Esophagus squamous epithelium (tissue), 5 donors: ENCODE measurements at places on chromosomes 2 and 18.

DNA sequence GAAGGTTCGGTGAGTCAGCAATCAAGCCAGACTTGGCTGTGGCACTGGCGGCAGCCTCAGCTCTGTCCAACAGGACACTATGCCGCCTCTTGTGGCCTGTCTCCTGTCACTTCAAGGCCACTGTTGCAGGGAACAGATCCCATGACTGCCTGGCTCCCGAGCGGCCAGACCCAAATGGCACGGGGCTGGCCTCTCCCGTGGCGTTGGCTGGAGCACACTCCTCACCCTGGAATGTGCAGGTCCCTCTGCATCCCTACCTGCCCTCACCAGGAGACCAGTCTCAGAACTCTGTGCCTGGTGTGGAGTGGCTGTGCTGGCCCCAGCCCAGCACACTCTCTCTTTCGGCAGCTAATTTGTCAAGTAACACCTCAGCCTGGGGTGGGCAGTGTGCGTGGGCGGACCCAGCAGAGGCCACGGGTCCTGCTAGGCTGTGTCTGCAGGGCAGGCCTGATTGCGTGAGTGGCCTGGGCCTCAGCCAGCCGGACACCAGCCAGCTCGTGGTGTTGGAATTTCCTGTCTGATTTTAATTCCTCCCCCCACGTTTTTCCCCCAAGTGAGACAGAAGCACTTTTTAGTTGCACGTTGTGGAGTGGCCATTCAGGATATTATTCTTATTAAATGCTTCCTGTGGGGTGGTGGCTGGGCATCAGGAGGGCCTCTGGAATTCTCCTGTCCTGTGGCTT, 179.3 kb downstream of the GLI2 start:
- DNase-seq: no peak

DNA sequence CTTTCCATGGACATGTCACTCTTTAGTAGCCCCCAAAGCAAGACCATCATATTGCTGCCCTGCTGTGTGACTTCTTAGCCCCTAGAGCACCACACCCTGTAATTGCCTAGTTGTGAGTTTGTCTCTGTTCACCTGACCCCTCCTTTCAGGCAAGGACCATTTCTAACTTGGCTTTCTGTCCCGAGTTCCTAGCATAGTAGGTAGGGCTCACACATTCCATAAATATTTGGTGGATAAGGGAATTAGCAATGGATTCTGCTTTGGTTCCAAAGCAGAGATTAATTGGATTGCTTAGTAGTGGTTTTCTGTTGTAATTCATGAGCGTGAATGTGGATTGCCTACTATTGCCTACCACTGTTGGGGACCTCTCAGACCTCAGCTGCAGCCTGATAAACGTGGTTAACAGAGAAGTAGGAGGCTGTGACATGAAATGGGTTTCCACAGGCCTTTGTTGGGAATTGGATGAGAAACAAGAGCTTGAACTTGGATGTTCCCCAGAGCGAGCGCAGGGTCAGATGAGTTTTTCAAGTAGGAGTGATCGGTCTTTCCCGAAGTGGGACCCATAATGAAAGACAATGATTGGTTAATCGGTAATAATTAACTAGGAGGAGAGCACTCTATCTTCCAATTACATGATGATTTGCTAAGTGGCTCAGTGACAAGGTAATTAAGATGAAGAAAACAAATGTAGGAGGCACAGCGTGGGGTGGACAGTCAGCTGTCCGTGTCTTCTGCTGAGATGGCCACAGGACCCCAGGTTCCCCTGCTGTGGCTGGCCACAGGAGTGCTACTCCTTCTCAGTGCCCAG, 13.4 kb upstream of the UGT1A1 start:
- DNase-seq: no peak

DNA sequence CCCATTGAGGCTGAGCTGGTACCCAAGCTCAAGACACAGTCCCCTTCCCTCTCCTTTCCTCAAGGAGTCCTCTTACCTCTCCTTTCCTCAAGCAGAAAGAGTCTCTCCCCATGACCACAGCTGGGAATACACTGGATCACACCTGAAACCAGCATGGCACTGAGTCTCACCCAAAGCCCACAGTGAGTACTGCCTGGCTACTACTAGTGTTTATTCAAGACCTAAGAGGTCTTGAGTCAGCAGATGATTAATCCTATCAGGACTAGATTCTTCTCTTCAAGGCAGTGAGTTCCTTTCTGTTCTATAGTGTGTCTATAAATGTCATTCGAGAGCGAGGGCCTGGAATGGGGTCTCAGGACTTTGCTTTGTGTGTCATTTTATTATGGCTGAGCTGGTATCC, 111.4 kb downstream of the METTL4 start:
- DNase-seq: no peak

DNA sequence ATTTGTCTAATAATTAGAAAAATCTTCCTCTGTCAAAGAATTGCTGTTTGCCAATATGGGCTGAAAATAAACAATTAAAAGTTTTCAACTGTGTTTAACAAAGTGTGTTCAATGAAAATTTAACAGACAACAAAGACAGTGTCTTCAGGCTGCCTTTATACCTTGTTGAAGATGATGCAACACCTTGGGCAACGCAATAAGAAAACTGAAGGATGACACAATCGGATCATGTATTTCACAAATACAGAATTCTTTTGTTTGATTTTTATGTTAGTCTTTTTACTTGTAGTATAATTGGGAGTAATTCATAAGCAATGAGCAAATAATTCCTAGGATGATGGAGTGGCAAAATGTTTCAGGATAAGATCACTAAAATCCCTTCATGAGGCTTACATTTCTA, 27.8 kb downstream of the CHN1 start:
- DNase-seq: no peak

GRCh38 chr2:16172324-16173175, 232.2 kb downstream of the MYCN start:
- DNase-seq: no peak

DNA sequence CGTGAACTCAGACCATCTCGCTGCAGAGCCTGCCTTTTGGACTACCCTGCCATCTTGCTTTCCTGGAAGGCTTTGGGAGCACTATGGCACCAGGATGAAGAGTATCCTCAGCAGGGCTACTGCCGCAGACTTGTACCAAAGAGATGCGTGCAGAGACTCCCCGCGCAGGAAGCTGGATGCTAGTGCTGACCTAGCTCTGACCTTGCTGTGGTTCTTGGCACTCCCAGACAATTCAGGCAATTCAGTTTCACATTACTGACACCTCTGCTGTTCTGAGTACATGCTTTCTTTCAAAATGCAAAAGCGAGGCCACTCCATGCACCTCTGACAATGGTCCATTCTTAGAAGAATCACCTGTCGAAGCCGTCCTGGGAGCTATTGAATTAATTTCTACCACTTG, 251.5 kb upstream of the MEX3C start:
- DNase-seq: no peak

DNA sequence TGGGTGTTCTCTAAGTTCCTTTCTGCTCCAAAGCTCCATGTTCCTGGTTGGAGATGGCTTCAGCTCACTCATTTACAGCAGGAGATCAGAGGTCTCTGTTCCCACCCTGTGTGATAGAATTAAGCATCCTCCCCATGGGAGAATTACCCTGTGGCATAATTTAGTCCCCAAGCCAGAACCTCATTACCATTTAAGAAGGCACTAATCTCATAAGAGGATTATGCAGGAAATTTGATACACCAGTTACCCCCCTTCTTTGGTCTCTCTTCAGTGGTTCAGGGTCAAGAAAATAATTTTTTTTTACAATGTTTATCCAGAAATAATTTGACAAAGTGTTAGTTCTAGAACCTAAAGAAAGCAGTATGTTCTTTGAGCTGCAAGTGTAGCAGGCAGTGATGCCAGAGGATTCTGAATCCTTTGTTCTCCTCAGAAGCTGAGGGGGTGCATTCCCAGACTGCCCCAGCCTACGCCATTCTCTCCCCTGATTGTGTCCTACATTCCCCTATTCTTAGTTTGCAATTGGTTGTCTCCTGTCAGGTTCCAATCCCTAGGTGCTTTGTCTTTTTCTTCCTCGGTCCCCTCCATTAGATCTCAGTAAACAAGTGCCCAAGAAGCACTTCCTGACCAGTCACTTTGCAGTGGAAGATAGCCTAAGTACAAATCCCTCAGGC, 163.6 kb downstream of the PRKCE start:
- no peak for DNase-seq

DNA sequence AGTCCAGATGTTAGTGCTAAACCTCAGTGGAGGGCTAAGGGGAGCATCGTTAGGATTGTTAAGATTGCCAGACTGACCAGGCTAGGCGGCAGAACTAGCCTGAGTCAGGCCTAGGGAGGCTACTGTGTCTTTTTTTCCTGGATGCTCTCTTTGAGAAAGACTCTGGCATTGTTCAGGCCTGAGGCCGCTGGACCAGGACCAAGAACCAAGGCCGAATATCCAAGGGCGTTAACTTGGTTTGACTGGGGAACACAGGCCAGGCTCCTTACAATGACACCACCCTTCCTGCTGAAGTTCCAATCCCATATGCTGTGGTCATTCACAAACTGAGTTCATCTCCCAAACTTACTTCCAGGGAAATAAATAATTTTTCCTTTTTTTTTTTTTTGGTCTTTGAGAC, 10.6 kb downstream of the HTRA2 start:
- DNase-seq: no peak

DNA sequence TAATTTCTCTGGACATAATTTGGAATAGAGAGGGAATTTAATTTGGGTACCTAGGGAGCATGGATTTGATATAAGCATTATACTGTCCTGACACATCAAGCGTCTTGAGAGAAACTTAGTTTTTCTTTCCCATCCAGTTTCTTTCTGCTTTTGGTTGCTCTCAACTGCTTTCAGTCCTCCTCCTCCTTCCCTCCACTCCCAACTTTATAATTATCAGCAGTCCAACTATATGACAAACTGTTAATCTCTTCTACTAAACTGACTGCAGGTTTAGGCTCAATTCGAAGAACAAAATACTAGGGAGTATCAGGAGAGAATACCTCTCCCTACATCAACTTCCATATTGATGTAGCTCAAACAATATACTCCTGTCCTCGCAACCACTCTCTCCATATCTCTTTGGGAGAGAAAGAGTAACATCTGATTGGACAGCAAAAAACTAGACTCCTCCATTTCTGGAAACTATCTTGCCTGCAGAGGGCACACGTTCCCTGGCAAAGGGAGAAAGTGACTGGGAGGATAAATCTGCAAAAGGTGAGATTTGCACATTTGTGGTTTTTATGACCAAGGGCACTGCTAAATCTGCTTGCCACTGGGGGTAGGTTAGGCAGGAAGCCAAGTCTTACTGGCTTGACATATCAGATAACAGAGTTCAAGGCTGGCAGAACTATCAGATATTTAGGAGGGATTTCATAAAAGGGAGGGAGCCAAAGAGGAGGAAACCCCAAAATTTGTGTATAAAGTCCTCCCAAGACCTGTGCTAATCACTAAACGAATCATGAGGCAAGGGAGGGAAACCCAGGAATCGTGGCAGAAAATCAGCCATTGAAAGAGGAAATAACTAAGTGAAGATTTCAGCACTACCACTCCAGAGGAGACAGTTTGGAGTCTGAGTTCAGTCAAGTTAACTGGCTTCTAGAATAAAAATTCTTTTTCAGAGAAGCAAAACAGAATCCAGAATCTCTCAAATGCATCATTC, 40.0 kb downstream of the ICA1L start:
- DNase-seq: no peak

GRCh38 chr18:26646901-26647300, 98.5 kb upstream of the KCTD1 start:
- DNase-seq: no peak

- DNase-seq: no peak
Measured at GRCh38 chr2:85441864-85442263, 23.4 kb downstream of the SH2D6 start.

DNA sequence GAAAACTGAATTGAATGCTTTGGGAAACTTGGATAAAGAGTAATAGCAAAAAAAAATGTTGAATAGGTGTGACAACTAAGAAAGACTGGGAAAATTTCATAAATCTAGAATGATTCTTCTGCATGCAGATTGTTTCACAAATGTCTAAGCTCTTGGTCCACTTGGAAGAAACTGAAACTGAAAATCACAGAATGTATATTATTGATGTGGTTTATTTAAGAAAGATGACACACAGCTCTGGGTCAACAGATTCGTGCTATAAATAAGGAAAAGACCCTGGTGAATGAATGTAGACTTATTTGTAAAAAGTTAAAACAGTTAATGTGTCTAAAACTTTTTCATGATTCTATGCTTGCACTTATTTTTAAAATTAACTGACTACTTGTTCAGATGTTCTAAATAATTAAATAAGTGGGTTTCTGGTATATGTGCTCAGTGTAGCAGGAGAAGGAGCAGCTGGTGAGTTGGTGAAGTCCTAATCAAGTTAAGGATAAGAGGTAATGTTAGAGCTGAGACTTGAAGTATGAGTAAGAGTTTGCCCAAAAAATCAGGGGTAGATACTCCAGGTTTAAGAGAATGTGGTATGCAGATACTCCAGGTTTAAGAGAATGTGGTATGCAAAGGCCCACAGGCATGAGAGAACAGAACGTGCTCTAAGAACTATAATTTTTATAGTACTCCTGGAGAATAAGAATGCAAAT, 24.5 kb downstream of the UGP2 start:
- DNase-seq: no peak

DNA sequence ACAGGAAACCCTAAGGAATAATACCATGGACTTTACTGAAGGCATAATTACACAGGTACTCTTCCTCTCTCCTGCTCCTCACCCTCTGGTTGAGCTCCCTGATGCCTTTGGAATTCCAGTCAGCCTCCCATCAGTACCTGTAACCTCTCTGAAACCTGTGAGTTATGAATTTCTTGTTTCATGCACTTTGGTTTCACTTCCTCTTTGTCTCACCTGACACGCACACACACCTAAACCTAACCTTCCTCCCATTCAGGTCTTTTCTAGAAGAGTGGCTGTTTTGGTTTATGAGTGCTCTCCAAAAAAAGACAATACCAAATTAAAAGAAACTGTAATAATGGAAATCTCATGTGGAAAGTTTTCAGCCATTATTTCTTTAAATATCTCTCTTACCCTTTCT, 451.3 kb upstream of the VWC2L start:
- no peak for DNase-seq

DNA sequence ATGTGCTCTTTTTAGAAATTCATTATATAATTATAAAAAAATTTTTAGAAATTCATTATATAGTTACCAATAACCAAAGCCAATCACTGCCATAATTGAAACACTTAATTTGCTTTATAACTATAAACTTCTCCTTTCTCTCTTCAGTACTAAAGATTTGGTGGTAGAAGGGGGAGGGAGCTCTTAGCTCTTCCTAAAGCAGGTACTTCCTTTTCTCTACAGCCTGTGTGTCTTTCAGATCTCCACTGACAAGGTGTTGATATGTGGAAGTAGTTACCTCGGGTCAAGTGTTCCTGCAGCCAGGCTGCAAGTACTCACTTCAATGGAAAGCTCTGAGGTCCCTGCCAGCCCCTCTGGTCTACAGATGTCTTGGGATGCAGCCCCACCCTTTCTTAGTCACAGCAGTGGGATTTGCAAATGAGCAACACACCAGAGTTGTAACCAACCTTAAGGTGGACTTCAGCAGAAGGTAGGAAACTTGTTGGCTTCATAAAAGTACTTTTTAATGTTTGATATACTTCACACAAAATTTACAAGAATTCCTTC, 690.0 kb downstream of the ARHGAP15 start:
- DNase-seq: no peak
